Activated CD8-positive, alpha-beta memory T cell treated with anti-CD3 and anti-CD28 coated beads, Interleukin-2, amount 10 ng/mL, durations not matched to agents 7 days and 5 days (primary cell): ENCODE measurements at places on chromosomes 7 and 10.

GRCh38 chr10:70815504-70816219 is at the start of gene SGPL1:
SGPL1 (plus strand) TSS chr10:70815948; CDS start chr10:70816854, 906 bp downstream.
- H3K4me3 ChIP-seq = peak within 1 kb of the TSS; percentile 80
- peaks cover 21% of the 10 kb centered on the region for H3K4me1 ChIP-seq
- DNase-seq = peak; percentile 87
- H3K27ac ChIP-seq = peak within 1 kb of the TSS; percentile 67

DNA sequence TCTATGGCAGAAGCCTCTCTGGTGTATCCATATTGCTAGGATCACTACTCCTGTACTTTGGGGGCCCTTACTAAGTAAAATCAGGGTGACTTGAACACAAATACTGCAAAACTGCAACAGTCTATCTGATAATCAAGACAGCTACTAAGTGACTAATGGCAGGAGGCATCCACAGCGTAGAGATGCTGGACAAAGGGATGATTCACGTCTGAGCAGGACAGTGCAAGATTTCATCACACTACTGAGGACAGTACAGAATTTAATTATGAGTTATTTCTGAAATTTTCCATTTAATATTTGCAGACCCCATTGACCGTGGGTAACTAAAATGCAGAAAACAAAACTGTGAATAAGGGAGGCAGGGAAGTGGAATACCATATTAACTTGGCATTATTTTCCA is 10.4 kb downstream of the CUL2 start:
- H3K27me3 ChIP-seq = no peaks in the 10 kb centered on the region
- H3K4me1 ChIP-seq = peaks cover 5% of the 10 kb centered on the region
- peaks cover 37% of the 10 kb centered on the region for H3K36me3 ChIP-seq
- H3K27ac ChIP-seq = no peak overlapping the region

DNA sequence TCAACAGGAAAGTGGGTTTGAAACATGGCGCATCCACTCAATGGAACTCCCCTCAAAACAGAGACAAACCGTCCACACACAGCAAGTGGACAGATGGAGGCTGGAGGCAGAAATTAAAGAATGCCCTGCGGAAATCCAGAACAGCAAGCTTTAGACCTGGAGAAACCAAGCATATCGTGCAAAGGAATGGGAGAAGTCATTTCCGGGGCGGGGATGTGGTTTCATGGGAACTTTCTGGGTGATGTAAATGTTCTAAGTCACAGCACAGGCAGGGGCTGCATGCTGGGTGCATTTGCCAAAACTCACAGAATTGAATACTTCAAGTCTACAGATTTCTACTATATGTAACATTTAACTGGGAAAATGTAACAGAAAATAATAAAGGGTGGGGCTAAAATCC is 213.0 kb downstream of the PTPRN2 start:
- no peak overlapping the region for H3K4me3 ChIP-seq
- H3K27me3 ChIP-seq = no peaks in the 10 kb centered on the region
- no peak for DNase-seq
- H3K4me1 ChIP-seq = no peaks in the 10 kb centered on the region
- no peaks in the 10 kb centered on the region for H3K36me3 ChIP-seq

- no peaks in the 10 kb centered on the region for H3K4me1 ChIP-seq
- peaks cover 4% of the 10 kb centered on the region for H3K27me3 ChIP-seq
- no peak for DNase-seq
- H3K4me3 ChIP-seq = no peak overlapping the region
- no peak overlapping the region for H3K27ac ChIP-seq
Measured at GRCh38 chr7:55093674-55094073, 74.9 kb downstream of the EGFR start.

DNA sequence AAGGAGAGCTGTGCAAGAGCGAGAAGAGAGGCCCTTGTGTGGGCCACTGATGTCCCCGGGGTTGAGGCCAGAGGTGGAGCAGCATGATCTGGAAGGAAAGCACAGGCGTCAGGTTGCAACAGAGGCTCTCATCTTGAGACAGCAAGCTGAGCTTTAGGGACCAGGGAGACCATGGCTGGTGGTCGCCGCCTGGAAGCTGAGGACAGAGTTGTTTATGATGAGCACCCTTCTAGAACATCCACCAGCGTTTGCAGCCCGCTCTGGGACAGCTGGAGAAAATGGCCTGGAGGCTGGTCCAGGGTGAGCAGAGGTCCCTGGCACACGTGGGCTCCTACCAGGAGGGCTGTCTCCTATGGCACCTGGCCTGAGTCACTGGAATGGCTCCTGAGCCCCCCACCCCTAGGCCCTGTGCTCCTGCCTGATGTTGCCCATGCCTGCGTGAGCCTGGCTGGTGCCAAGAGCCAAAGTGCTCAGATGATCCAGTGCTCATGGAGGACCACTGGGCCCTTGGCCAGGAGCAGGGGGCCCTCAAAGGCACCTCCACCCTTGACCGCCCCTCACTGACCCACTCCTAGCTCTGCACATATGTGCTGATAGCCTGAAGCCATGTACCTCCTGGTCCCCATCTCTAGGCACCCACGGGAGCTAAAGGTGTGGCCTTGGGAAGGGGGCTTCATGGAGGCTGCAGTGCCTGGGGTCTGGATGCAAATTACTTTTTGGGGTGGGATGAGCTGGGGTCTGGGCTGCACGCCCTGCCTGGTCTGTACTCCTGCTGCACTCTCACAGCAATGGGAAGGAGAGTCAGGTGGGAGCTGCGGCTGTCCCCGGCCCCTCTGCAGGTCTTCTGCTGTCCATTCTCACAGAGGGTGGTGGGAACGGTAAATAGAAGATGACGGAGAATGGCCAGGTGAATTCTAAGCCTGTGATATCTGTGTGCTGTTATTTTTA is 40.1 kb upstream of the RET start:
- no peaks in the 10 kb centered on the region for H3K4me1 ChIP-seq
- H3K36me3 ChIP-seq = no peaks in the 10 kb centered on the region
- no peak overlapping the region for H3K27ac ChIP-seq
- DNase-seq = no peak
- no peak overlapping the region for H3K4me3 ChIP-seq

DNA sequence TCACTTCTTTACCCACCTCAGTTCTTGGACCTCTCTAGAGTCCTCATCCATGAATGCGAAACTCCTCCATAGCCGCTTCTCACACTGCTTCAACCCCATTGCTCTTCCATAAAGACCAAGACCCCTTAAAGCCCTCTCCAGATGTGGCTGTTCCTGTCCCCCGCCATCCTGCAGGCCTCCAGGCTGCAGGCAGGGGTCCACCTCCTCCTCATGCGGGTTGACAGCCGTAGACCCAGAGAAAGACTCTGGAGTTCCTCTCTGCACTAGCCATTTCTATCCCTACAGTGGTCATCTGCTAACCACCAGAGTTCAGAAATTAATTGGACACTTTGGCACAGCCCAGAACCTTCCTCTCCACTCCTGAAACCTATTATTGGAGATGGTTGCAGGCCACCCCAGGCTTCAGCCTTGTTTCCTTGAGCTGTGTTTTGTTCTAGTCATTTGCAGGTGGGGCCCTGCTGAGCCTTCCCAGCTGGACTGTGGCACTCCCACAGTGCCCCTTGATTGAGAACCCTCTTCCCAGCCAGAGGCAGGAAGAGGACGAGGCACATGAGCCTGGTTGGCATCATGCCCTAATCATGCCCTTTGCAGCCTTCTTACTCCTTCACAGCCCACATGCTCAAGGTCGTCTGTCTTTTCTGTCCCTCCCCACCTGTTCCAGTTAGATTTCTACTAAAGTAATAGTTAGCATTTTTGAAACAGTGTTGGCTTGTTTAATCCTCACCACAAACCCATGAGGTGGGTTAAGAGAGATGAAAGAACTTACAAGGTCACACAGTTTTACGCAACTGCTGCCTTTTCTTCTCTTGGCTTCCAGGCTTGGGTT is 23.9 kb downstream of the CUL1 start:
- peaks cover 7% of the 10 kb centered on the region for H3K36me3 ChIP-seq
- H3K4me3 ChIP-seq = no peak overlapping the region
- no peaks in the 10 kb centered on the region for H3K27me3 ChIP-seq
- peaks cover 62% of the 10 kb centered on the region for H3K4me1 ChIP-seq
- DNase-seq = no peak

- H3K27ac ChIP-seq = peak overlapping the region; percentile 94
- no peak for DNase-seq
- no peaks in the 10 kb centered on the region for H3K27me3 ChIP-seq
Measured at GRCh38 chr7:50353894-50354595, 49.5 kb downstream of the IKZF1 start.

DNA sequence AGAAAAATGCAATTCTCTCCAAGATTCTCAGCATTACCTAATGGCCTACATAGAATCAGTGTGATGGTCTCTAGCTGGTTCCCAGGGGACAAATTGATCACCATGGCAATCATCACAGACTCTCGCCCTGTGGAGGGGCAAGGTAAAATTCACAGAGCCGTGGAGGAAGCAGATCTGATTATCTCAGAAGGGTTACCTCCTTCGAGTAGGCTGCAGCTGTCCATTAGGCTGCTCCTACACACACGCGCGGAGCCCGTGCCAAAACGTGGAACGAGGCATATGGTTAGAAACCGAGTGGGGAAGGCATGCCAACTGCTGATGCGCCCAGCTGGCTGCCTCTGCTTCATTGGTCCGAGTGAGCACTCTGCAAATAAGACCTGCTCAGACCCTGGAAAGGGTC is 52.8 kb upstream of the PTER start:
- no peak overlapping the region for H3K4me3 ChIP-seq
- no peaks in the 10 kb centered on the region for H3K36me3 ChIP-seq
- H3K4me1 ChIP-seq = no peaks in the 10 kb centered on the region
- no peak overlapping the region for H3K27ac ChIP-seq
- no peak for DNase-seq

DNA sequence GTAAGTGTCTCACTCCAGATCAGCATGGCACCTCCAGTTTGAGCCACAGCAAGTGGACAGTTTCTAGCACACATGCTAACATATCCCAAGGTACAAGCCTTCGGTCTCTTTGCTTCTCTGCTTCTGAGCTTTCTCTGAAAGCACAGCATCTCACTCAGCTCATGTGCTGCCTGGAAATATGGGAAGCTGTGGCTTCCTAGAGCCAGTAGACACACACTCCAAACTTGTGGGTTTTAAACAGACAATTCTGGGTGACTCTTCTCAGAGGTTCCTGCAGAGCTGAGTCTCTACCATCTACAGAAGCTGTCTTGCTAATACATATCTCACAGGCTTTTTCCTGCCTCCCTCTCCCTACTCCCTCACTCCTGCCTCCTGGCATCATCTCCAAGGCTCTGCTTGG is 23.9 kb upstream of the TMEM273 start:
- H3K27me3 ChIP-seq = peaks cover 34% of the 10 kb centered on the region
- no peak overlapping the region for H3K27ac ChIP-seq
- peaks cover 8% of the 10 kb centered on the region for H3K4me1 ChIP-seq
- H3K36me3 ChIP-seq = peaks cover 1% of the 10 kb centered on the region
- H3K4me3 ChIP-seq = no peak overlapping the region

DNA sequence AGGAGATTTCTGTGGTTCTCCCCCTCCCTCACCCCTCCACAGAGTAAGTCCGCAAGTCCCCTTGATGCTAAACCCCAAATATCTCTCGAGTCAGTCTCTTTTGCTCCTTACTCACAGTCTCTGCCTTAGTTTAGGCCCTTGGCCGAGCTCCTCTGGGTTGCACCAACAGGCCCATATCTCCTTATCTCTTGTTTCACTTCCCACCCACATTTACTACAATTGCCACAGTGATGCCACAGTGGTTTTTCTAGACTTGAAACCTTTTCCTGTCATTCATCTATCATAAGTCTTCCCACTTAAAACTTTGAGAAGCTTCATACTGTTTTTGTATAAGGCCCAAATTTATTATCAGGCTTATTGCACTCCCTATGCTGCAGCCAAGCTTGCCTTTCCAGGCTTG is 23.4 kb upstream of the NME8 start:
- no peak overlapping the region for H3K27ac ChIP-seq
- no peak overlapping the region for H3K4me3 ChIP-seq
- peak; percentile 47 for DNase-seq
- no peaks in the 10 kb centered on the region for H3K36me3 ChIP-seq
- H3K4me1 ChIP-seq = peaks cover 17% of the 10 kb centered on the region

DNA sequence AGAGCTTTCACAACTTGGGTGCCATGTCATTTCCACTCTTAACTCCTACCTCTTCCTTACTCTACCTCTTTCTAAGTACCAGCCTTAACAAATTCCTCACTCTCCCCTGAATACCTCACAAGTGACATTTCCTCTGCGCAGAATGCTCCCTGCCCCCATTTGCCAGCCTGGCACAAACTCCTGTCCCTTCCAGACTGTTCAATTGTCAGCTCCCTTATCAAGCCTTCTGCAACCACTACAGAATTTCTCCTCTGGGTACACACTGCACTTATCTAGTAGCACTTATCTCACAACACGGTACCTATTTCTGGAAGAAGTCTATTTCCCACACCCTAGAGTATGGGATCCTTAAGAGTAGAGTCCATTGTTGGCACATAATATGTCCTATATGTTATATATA is 39.1 kb upstream of the ANAPC16 start:
- H3K27ac ChIP-seq = no peak overlapping the region
- no peaks in the 10 kb centered on the region for H3K27me3 ChIP-seq
- H3K4me3 ChIP-seq = no peak overlapping the region

GRCh38 chr10:111370101-111370500 is 293.3 kb downstream of the ADRA2A start:
- no peak overlapping the region for H3K27ac ChIP-seq
- H3K4me1 ChIP-seq = no peaks in the 10 kb centered on the region
- no peaks in the 10 kb centered on the region for H3K36me3 ChIP-seq
- H3K27me3 ChIP-seq = no peaks in the 10 kb centered on the region
- no peak for DNase-seq

GRCh38 chr10:63145782-63146181 is 12.7 kb downstream of the NRBF2 start:
- H3K4me3 ChIP-seq = no peak overlapping the region
- no peak for DNase-seq
- peaks cover 44% of the 10 kb centered on the region for H3K36me3 ChIP-seq
- H3K4me1 ChIP-seq = peaks cover 31% of the 10 kb centered on the region
- H3K27me3 ChIP-seq = no peaks in the 10 kb centered on the region

DNA sequence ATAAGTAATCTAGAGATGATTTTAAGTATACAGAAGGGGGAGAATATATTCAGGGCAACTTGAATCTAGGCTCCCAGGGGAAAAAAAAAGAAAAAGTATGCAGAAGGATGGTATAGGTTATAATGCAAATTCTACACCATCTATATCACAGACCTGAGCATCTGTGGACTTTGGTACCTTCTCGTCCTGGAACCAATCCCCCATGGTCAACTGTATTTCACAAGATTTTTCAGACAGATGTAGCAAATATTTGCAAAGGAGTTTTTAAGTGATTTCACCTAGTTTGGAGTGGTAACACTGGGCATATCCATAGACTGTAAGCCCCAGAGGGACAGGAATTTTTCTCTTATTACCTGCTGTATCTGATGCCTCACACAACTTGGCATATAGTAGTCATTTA is 58.8 kb downstream of the NOC3L start:
- no peaks in the 10 kb centered on the region for H3K36me3 ChIP-seq
- no peak for DNase-seq
- peaks cover 61% of the 10 kb centered on the region for H3K27me3 ChIP-seq
- no peak overlapping the region for H3K27ac ChIP-seq
- peaks cover 21% of the 10 kb centered on the region for H3K4me1 ChIP-seq
- no peak overlapping the region for H3K4me3 ChIP-seq

DNA sequence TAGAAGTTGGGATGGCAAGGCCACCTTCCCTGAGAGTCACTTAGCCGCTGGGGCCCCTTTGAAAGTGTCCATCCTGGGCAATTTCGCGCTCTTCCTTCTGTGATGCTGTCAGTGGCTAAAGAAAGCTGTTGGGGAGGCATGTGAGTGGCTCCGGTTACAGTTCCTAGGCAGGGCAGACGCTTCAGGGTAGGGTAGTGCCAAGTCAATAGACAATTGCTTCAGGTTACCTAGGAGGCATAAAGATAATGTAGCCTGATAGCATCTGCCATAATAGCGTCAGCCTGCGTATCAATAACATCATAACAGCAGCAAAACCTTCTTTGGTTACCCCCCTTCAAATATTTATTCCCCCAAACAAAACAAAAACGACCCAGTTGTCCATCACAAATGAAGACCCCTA is at the start of gene FAM107B:
TSS of gene FAM107B (minus strand) at position 101 of the 400 bp plus-strand sequence. CDS start 234 bp downstream, outside the sequence.
- H3K27ac ChIP-seq = no peak within 1 kb of the TSS
- no peaks in the 10 kb centered on the region for H3K27me3 ChIP-seq
- H3K4me1 ChIP-seq = no peaks in the 10 kb centered on the region
- H3K36me3 ChIP-seq = peaks cover 1% of the 10 kb centered on the region
- no peak for DNase-seq
